GM20000 (cell line): ENCODE measurements at places on chromosomes 3 and 15.

- no peak for DNase-seq
Observed at GRCh38 chr3:112360561-112360960, 27.6 kb downstream of the CD200 start.

- DNase-seq: no peak
Observed at GRCh38 chr3:72453706-72454105, 394.5 kb downstream of the SHQ1 start.

- DNase-seq: no peak
Observed at GRCh38 chr3:37068031-37068430, 74.7 kb downstream of the MLH1 start.

DNA sequence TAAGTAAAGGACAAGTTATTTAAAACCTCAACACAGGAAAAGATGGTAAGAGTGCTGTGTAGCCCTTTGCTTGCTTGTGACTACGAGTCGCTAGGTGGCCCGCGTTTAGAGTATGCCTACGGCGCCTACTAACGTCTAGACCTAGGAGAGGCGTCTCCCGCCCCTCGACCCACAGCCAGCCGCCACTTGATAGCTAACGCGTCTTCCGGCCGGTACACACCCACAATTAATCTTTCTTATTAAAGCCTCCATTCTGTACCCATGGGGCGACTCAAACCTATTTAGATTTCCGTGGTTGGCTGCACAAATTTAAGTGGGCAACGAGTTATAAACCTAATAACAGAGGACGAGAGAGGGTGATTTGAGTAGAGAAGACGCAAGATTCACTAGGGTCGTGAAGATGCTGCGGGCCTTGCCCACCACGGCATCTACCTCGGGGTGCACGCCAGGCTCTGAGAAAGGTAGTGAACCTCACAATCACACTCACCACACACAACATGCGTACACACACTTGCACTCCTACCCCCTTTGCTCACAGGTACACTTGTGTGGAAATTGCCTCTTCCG, 12.0 kb downstream of the SOX2 start:
- DNase-seq: no peak

- DNase-seq: no peak
Observed at GRCh38 chr3:191425322-191425734, 35.6 kb upstream of the PYDC2 start.

DNA sequence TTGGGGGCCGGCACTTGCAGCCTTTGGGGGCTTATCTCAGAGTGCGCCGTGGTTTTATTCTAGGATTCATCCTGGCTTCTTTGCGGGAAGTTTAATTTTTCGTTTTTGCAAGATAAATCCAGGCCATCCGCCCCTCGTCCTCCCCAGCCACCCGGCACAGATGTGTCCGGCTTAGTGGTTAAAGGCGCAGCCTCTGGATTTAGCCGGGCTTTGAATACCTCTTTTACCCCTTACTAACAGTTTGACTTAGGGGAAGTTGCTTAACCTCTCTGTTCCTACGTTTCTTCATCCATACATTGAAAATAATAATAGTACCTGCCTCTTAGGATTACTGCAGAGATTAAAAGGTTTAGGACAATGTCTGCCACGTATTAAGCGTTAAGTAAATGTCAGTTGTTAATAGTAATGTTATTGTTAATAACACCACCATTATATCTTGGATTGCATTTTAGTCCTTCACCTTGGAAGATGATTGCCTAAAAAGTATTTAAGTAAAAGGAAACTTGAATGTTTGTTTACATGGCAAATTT, 714 bp downstream of the ECT2 start:
- no peak for DNase-seq
